ENCODE measurements at places on chromosomes 2 and 18.

DNA sequence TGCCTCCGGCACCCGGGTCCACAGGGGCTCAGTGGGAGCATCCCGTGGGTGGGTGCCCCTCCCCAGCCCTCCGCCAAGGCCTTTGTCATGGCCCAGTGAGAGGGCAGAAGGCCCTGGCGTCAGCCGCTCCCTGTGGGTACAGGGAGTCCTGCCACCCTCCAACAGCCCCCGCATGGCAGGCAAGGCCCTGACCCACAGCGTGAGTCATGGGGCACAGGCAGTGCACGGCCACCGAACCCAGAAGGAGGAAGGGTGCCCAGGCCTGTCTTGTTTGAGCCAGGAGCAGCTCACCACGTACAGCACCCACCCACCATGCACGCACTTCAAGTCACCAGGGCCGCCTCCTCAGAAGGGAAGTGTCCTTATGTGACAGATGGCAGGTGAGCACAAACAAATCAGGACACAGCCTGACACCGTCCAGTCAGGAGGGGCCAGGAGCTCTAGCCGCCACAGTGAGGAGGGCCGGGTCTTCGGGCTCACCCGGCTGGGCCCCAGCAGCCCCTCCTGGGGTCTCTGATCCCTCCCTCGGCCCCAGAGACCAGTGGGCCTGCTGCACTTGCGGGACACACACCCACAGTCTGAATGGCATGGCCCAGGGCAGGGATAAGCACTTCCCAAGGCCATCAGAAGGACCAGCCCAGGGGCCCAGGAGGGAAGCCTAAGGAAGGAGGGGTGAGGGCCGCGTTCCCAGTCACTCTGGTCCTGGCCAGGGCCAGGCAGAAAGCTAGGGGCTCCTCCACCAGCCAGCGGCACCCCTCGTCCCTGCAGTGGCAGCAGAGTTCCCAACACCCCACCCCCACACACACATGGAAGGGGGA lies 25.8 kb downstream of the BIN1 start:
- DNase-seq = peak; percentile 45

DNA sequence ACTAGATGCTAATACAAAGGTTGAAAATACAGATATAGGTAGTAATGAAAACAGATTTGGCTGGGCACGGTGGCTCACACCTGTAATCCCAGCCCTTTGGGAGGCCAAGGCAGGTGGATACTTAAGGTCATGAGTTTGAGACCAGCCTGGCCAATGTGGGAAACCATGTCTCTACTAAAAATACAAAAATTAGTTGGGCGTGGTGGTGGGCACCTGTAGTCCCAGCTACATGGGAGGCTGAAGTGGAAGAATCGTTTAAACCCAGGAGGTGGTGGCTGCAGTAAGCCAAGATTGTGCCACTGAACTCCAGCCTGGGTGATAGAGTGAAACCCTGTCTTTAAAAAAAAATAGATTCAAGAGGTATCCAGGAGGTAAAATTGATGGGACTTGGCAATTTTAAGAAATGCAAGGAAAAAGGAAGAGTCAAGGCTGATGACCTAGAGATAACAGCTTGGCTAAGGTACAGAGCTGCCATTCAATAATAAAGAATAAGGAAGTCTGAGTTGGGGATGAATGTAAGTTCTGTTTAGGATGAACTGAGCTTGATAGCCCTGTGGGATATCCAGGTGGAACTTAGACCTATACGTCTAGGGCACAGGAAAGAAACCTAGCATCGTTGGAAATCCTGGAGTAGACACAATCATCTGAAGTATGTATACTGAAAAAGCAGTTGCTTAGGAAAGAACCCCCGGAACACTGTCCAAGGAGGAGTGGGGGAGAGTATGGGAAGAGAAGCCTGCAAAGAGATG lies 9.1 kb downstream of the MAT2A start:
- DNase-seq = no peak

- no peak for DNase-seq
Measured at GRCh38 chr2:152134488-152135280, 35.8 kb upstream of the CACNB4 start.

- peak; percentile 42 for DNase-seq
Measured at GRCh38 chr2:234164493-234165413, 114.3 kb downstream of the SPP2 start.

GRCh38 chr2:219060821-219061791 lies at the start of gene IHH:
TSS of gene IHH (minus strand) at chr2:219060921. CDS start at chr2:219060467, 454 bp downstream.
- DNase-seq = no peak

DNA sequence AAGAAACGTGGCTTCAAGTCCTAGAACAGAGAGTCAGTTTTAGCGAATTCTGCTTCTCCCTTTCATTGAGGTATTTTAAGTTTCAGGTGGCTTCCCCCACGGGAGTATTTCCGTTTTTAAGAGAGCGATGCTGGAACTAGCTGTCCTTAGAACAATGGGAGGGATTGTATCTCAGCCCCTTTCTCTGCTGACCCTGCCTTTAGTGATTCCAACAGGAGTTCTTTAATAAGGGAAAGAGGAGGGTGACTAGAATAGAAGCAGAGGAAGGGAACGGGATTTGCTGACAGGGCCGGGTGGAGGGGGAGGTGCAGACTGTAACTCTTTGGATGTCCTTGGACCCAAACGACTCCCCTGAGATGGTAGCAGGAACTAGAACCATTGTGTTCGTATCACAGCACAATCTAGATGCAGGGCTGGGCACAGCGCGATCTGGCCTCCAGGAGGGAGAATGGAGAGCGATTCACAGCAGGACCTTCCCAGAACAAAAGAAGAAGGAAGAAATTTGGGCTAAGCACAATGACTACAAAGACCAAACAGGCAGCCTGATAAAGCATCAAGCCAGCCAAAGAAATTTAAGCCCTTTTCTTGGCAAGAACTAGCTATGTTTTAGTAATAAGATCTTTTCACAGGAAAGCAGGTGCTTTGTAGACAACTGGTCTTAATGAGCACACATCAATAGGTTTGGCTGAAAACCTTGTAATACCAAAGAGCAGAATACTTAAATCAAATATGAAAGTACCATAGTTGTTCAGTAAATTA lies 15.8 kb upstream of the RTTN start:
- DNase-seq = no peak

- no peak for DNase-seq
Measured at GRCh38 chr2:172968061-172968469, 107.6 kb upstream of the MAP3K20 start.

Data from CD4-positive, alpha-beta memory T cell (primary cell).